GM04503 (cell line): ENCODE measurements at places on chromosomes 12 and 14.
A peak's percentile ranks its signal among the peaks of the same experiment; 100 is the strongest.

- DNase-seq: peak; percentile 39
Measured at GRCh38 chr12:78085542-78086182, 255.0 kb downstream of the NAV3 start.

DNA sequence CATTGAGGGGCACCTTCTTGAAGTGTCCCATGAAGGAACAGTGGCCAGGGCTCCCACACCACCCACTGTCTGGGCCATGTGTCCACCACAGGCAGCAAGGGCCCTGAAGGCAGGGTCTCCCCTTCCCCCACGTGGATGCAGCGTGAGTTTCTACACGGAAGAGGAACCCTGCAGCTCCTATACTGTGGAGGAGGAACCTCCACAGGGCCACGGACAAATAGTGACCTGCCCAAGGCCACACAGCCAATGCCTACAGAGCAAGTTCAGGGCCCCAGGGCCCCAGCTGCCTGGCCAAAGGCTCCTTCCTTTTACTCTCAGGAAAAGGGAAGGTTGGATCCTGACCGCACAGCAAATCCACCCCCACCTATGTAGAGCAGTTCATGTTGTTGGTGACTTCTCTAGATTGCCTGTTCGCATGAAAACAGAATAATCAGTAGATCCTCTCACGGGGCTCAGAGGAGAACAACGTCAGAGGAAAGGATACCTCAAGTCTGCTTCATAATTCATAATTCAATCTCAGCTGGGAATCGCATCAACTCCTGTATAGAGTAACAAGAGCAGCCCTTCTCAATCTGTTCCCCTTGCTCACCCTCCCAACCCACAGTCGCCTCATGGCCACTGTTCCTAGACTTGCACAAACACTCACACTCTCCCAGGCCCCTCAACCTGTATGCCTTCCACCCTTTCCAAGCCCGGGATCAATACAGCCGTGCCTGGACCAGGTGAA lies 11.1 kb upstream of the KRT73 start:
- no peak for DNase-seq

- DNase-seq: no peak
Measured at GRCh38 chr12:120037851-120038250, 48.8 kb downstream of the BICDL1 start.

- no peak for DNase-seq
Measured at GRCh38 chr12:69966839-69967238, 141.8 kb downstream of the MYRFL start.

GRCh38 chr12:124639122-124639806 lies 71.9 kb upstream of the NCOR2 start:
- DNase-seq: no peak

GRCh38 chr14:85566603-85567002 lies 36.7 kb downstream of the FLRT2 start:
- peak; percentile 80 for DNase-seq

GRCh38 chr12:93089805-93090569 lies 160.9 kb upstream of the EEA1 start:
- DNase-seq: no peak

GRCh38 chr12:65993173-65993572 lies 137.4 kb downstream of the LLPH start:
- DNase-seq: no peak

GRCh38 chr14:25111061-25111601 lies 61.2 kb upstream of the STXBP6 start:
- no peak for DNase-seq

- no peak for DNase-seq
Measured at GRCh38 chr14:69049675-69050074, 70.6 kb upstream of the ACTN1 start.

DNA sequence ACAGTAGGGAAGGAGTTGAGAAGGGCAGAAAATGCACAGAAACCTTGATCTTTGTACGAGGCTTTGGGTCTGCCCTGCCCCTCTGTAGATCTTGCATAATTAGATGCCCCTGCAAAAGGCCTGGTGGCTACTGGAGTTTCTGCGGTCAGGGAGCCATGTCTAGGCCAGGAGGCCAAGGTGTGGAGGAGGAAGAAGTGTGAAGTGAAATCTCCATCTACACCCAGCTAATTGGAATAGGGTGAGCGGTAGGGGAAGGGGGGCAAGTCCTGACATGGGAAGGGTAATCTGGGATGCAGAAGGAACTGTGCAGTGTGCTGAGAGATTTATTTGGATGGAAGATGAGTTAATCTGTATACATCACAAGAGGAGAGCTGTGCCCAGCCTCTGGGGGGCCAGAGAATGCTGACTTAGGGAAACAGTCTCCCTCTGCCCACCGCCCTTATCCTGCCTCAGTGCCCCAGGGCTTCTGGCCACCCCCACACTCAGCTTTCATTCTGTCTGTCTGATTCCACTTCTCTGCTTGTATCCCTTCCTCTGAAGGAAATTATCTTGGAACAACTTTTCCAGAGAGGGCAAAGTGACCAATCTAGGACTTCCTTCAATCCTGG lies 5.4 kb downstream of the CYP27B1 start:
- DNase-seq: no peak

- DNase-seq: no peak
Measured at GRCh38 chr12:128966203-128966810, 113.0 kb downstream of the GLT1D1 start.

- no peak for DNase-seq
Measured at GRCh38 chr12:112354399-112354798, 27.8 kb downstream of the HECTD4 start.

- DNase-seq: no peak
Measured at GRCh38 chr12:116166306-116166705, 111.2 kb downstream of the MED13L start.

- DNase-seq: no peak
Measured at GRCh38 chr14:77804592-77804991, 4.7 kb downstream of the ADCK1 start.

GRCh38 chr14:31106768-31107167 lies 80.6 kb upstream of the STRN3 start:
- no peak for DNase-seq

DNA sequence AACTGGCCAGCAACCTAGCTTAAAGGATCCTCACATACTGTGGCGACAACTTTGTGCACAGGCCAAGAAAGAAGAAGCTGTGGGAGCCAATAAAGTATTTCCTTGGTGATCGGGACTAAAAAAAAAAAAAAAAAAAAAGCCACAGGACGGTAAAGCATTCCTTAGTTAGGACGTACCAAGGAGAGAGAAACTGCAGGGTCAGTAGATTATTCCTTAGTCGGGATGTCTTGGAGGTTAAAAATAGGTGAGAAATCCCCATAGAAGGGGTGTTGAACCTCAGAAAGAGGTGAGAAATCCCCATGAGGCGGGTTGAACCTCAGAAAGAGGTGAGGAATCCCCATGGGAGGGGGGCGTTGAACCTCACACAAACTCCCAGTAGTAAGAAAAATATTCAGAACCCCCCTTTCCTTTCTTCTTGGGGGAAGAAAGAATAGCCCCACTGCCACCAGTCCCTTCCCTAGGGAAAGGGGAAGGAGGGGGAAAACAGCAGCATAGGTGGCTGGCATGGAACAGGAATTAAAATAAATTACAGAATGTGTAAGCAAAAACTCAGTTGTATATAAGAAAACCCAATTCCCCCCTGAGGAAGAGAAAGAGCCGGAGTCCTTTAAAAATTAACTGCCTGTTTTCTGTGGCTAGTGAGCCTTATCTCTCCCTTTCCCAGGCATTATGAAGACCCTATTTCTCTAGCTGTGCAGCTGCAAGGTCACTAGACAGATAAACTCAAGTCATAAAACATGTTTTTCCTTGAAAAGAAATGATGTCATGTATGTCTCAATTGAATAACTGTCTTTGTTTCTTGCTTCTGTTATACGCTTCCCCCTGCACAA lies 26.8 kb downstream of the KLRK1 start:
- DNase-seq: no peak

GRCh38 chr14:104580961-104581360 lies 1.4 kb downstream of the C14orf180 start:
- DNase-seq: no peak

DNA sequence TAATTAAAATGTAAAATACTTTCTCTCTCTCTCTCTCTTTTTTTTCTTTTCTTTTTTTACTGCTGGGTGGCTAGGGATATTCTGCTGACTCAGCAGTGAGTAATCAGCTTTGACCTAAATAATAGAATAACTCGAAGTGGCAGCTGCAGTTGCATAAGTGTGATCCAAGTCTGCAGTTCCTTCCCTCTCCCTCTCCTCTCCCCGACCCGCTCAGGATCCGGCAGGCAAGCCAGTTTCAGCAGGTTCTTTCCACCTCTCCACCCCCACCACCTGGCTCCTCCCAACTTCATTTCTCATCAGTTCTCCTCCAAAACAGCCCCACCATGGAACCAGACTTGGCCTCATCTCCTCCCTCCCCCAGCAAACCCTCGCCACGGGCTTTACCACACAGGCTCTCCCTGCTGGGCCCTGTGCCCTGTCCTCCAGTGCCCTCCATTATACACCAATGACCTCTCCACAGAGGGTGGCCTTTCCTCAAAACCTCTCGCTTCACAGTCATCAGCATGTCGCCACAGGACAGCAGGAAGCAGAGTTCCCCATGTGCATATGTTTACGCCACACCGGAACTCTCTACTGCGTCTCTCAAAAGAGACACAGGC lies 22.4 kb downstream of the SLC7A8 start:
- DNase-seq: no peak

DNA sequence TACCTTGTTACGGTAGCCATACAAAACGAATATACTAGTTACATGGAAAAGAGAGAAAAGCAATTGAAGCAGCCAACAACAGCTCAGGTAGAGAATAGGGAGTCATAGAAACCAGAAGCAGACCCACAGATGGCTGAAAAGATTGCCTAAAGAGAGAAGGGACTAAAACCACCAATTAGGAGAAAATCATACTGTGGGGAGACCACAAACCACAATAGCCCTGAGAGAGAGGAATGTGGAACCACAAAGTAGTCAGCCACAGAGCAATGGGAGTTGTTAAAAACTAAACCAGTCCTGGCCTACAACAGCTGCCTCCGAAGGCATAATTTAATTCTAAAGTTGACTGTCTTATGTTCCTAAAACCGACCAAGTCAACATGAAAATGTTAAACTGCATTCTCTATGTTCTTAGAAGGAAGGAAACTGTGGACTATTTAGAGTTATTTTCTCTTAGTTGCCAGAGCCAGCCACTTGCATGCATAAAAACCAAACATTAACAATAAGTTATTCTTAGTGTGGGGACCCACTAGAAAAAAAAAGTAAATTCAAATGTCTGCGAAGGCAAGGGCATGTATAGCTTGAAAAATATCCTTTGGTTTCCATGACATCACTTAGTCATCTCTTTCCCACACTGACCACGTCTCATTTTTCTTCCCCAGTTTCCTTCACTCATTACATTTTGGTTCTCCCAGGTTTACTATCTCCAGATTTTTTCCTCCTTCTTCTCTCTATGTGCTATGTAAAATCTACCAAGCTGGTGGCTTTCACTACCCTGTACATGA lies 398.1 kb downstream of the NOVA1 start:
- DNase-seq: peak; percentile 17

- DNase-seq: no peak
Measured at GRCh38 chr14:101034986-101035385, 131.5 kb upstream of the RTL1 start.

DNA sequence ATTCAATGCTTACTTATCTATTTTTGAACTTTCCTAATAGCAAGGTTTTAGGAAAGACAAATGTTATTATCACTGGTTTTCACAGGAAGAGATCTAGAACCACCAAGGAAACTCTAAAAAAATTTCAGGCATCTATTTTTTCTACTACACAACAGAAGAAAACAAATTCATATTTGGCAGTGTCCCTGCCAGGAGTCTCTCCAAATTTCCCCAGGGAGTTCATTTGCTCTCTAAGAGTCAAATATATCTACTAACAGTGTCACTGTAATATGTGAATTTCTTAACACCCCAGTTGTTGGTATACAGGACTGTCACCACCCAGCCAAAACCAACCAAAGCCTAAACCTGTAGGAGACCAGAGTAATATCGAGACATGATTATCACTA lies 83.4 kb downstream of the STXBP6 start:
- DNase-seq: no peak

GRCh38 chr12:82436354-82436753 lies 78.0 kb downstream of the METTL25 start:
- no peak for DNase-seq

DNA sequence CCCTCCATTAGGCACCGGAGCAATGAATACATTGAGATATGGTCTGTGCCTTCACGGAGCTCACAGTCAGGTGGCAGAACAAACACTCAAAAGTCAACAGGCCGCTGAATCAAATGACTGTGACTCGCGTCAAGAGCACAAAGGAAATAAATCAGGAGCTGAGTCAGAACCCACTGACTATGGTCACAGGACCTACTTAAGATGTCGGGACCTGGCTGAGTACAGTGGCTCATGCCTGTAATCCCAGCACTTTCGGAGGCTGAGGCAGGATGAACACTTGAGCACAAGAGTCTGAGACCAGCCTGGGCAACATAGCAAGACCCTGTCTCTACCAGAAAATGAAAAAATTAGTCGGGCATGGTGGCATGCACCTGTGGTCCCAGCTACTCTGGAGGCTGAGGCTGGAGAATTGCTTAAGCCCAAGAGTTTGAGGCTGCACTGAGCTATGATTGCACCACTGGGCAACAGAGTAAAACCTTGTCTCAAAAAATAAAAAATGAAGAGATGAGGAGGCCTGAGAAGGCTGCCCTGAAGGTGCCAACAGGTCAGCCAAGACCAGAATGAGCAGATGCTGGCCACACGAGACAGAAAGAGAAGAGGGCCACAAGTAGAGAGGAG lies 19.9 kb downstream of the TMEM233 start:
- no peak for DNase-seq

GRCh38 chr12:62834971-62835547 lies 99.9 kb downstream of the PPM1H start:
- no peak for DNase-seq

DNA sequence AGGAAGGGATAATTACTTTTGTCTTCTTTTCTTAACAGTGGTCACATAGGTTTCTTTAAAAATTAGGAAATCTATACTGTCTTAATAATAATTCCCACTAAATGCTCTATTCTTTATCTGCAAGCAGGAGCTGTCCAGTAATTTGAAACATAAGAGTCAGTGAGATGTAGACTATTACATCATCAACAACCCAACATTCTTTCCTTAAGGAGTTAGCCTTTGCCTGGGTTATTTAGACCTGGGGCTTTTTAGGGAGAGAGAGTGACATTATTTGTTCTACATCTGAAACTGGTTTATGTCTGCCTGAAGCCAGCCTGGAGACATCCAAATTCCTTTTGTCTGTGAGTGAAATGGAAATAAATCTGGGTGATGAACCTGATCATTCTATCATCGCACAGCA lies 294.4 kb downstream of the TMTC2 start:
- no peak for DNase-seq
